Stimulated activated CD8-positive, alpha-beta memory T cell treated with anti-CD3 and anti-CD28 coated beads, Interleukin-4, amount 100 ng/mL, for 1 hour (primary cell): ENCODE measurements at places on chromosomes 5 and 9.

- DNase-seq = no peak
Measured at GRCh38 chr9:36897478-36897877, 136.6 kb downstream of the PAX5 start.

GRCh38 chr5:1660001-1660400, 136.2 kb upstream of the LPCAT1 start:
- DNase-seq = no peak

GRCh38 chr5:5342784-5343183, 79.7 kb upstream of the ICE1 start:
- no peak for DNase-seq

DNA sequence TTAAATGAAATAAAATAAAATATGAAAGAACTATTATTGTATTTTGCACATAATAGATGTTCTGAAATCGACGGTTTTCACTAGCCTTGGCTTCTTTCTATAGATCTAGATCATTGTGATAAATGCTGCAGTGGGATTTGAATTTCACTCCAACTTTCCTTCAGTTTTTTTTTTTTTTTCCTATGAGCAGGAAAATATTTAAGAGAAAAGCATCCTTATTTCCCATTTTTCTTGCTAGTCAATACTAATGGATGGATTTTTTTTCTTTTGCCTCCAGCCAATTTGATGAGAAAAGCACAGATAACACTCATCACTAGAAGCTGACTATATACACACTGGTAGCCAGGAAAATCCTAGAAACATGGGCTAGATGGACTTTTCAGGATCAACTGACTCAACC, 249.0 kb downstream of the NFIB start:
- DNase-seq = no peak

GRCh38 chr5:173686950-173687349, 70.5 kb upstream of the BOD1 start:
- no peak for DNase-seq

DNA sequence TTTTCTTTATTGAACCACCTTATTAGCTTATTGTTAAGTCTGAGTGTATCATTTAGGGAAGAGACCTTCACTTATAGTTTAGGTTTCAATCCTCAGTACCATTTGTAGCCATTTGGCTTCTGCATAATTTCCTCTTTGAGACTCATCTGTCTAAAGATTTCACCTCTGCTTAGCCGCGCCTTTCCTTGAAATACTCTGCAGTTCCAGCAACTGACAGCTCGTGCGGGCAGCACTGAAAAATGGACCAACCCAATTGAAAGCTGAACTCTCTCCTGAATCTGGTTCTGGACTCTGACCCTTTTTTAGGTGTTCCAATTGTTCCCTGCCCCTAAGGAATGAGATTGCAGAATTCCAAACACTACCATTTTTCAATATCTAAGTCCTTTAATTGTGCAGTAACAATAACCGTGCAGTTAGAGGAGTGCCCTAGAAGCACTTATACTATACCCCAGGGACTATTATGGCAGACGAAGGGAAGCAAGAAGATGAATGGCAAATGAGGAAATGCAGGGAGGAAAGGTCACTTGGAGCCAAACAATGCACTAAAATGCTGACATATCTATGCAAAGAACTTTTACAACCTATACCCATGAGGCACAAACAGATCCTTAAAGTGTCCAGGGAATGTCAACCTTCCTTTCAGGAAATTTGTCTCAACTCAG, 50.1 kb upstream of the PDE4D start:
- DNase-seq = no peak

GRCh38 chr5:2946315-2946714, 194.8 kb upstream of the IRX2 start:
- DNase-seq = no peak

DNA sequence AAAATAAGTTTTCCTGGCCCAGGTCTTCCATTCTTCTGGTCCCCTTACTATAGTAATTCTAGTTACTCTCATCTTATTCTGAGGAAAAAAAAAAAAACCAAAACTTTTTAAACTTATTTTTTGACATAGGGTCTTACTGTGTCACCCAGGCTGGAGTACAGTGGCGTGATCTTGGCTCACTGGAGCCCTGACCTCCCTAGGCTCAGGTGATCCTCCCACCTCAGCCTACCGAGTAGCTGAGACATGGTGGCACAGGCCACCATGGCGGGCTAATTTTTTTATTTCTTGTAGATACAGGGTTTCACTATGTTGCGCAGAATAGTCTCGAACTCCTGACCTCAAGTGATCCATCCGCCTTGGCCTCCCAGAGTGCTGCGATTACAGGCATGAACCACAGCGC, 38.4 kb downstream of the SNAPC3 start:
- DNase-seq = no peak
